ENCODE measurements at places on chromosomes 12 and 14.

DNA sequence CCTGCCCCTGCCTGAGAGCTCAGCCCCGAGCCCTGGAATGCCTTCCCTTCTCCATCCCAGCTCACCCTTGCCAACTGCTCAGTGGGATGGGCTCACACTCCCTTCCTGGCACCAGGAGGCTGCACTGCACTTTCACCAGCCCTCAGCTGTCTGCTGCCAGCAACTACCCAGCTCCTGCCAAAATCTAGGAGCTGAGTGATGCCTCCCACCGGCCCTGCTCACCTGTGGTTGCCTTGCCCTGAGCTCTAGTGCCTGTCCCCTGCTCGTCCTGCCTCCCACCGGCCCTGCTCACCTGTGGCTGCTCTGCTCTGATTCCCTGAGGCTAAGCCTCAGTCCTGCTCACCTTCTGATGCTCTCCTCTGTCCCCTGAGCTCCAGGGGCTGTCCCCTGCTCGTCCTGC is 119.8 kb downstream of the TMEM121 start:
- DNase-seq, result no peak

DNA sequence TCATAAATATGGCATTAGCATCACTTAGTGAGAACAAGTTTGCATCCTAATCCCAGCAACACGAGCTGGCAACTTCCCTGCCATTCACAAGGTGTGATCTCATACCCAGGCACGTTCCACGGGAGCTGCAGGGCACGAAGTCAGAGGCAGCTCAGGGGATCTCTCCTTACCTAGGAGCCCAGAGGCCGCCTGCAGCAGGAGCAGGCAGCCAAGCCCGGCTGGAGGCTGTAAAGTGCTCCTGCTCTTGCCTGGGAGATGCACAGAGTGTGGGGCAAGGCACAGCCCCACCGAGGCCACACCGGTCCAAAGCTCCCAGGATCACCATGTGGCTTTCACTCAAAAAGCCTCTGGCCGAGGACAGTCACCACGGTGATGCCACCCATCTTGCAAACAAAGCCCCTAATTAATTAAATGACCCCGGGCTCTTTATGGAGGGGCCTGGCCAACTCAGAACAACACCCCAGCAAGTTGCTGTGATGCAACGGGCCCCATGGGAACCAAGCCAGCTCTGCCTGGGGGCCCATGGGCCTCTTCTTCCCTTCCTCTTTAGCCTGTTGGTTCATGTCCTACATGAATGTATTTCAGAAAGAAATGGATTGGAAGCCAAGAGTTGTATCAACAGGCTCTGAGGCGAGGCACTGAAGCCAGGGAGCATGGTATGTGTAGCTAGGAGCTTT is 26.5 kb downstream of the NUAK1 start:
- no peak for DNase-seq

- DNase-seq, result no peak
These were observed 87.6 kb upstream of the PRB2 start for GRCh38 chr12:11482955-11483354.

DNA sequence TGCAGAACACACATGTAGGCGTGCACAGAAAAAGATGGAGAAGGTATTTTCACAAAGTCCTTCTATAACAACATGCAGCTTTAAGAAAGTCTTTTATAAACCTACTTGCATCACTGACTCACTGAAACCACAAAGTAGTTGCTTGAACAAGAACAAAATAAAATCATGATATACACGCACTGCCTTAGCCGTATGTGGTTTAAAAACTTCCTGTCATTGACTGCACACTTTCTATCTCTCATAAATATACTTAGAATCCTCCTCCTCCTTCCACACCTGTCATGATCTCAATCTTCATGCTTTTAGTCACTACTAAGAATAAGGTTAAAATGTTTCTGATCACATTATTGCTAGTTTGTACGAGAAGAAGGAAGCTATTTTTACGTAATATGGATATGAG is 31.8 kb upstream of the RAD51AP1 start:
- no peak for DNase-seq

- DNase-seq, result no peak
These were observed 148.0 kb downstream of the PDZRN4 start for GRCh38 chr12:41336041-41336549.

Data from stimulated activated CD4-positive, alpha-beta T cell treated with anti-CD3 and anti-CD28 coated beads, Interleukin-1b, Interleukin-23, amount 100 ng/mL, for 24 hours (primary cell).